Choroid plexus epithelial cell (primary cell): ENCODE measurements at places on chromosomes 12 and 14.

- DNase-seq: no peak
These were observed 11.7 kb downstream of the COCH start for GRCh38 chr14:30885840-30886740.

GRCh38 chr14:55752580-55753390 lies 172.8 kb downstream of the KTN1 start:
- DNase-seq: peak; percentile 89

DNA sequence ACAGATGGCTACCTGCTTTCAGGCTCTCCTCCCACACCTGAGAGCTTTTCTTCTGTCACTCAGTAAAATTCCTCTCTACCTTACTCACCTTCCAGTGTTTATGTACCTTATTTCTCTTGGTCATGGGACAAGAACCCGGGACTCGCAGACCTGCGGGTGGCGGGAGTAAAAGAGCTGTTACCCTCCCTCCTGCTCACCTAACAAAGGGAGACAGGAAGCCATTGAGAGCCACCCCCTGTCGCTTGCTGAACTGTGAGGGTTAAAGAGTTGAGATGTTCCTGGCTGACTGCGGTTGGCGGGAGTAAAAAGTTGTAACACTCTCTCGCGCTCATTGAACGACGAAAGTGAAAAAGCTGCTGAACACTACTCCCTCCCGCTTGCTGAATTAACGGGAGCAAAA lies 1935.1 kb upstream of the FLRT2 start:
- DNase-seq: no peak

GRCh38 chr12:81644503-81644902 lies 114.6 kb downstream of the PPFIA2 start:
- DNase-seq: peak; percentile 72
